Kidney (tissue), 22 donors: ENCODE measurements at places on chromosomes 3 and 15. TPM values are rescaled to one million over a fixed set of nuclear protein-coding genes. Genes with fewer than 3 reads are reported as not detected.

DNA sequence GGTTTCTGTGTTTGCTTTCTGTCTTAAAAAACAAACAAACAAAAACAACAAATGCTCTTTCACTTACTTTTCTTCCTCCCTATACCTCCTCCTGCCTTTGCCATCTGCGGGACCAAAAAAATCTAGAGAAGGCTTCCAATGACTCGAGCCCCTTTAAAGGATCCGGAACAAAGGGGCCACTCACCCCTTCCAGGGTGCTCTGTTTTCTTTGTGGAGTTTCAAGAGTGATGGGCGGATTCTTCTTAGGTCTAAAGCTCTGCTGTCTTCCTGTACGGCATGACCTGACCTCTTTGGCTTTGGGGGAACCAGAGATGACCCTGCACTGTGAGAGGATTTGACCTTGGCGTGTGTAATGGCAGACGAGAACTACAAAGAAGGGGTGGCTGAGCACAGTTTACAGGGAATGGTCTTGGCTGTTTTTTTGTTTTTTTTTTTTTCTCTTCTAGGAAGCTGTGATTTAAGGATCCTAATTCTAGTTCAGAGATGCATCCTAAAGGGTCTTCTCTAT is 2.2 kb upstream of the MUC20 start:
- no peak for DNase-seq

DNA sequence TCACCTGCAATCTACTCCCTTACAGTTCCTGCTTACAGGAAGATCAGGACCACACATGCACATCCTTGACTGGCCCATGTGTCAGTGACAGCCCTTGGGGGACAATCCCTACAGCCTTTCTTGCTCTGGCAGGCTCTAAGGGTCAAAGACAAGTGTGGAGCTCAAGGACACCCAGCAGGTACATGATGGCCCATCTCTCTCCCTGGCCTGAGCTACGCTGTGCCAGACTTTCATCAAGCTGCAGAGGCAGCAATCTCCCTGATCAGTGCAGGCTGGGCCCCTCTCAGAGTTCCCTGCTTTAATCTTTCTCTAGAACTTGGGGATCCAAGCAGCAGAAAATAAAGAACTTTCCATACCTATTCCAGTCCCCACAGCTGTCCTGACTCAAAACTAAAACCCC is 2.6 kb downstream of the SEMA7A start:
- DNase-seq: no peak

DNA sequence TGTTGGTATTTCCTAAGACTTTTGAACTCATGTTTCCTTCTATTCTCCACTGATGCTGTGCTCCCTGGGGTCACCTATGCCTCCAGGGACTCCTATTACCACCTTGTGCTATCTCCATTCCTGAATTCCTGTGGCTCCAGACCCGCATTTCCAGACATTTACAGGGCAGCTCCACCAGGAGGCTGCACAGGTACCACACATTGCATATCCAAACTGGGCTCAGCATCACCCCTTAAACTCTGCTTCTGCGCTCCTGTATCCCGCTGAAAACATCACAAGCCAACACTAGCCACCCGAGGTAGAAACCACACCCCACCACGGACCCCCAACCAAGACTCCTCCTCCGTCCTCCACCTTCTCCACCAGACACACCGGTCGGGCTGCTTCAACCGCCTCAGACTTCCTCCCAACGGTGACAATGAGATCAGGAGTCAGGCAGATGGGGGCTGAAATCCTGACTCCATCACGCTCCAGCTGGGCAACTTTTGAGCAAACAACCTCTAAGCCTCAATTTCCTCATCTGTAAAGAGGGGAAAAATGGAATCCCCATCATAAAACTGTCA is 10.4 kb downstream of the TNK2 start:
- no peak for DNase-seq

Gene FGF12
- total RNA-seq: 1.8 TPM
